Ureter (tissue), 1 donor: ENCODE measurements at places on chromosomes 11 and 22.

- DNase-seq = peak; percentile 86
Observed at GRCh38 chr11:236774-237767, at the start of gene PSMD13. PSMD13 (plus strand) TSS chr11:236976; CDS start chr11:237050, 74 bp downstream.

GRCh38 chr11:95072948-95073347 is 6.2 kb downstream of the SRSF8 start:
- DNase-seq = no peak

DNA sequence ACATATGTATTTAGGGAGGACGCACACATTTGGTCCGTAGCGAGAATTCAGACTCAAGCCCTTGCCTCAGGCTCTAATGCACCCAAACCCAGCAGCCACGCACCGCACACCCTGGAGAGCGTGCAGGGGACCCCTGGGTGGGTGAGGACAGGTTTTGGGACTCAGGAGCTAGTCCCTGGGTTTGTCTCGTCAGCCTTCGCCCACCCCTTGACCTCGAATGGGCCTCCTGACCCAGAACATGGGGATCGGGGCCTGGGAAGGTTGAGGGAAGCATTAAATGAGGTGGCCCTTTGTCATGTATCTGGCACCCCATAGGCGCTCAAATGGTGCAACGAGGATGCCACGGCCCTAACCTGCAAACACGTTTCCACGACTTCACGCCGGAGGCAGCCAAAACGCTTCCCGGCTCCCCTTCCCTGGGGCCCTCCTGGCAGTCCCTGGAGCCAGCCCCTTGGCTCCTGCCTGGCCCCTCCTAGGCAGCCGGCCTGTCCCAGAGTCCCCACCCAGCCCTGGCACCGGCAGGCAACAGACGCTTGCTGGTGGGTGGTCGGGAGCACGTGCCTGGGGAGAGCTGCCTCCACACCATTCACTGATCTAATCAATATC is 5.5 kb upstream of the LINC01488 start:
- no peak for DNase-seq

DNA sequence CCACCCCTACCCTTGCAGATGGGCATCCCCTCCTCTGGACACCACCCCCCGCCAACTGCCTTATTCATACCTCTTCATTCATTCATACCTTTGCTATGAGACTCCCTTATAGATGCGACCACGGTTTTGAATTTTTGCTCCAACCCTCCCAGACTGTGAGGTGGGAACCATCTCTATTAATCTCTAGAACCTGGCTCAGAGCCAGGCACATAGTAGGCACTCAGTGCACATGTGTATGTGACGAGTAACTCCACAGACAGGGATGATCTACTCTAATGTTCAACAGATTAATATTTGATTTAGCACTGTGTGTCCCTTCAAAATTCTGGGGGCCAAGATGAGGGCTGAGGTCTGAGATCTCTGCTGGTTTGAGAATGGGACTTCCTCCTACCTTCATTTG is 220.4 kb downstream of the ST3GAL4 start:
- no peak for DNase-seq

DNA sequence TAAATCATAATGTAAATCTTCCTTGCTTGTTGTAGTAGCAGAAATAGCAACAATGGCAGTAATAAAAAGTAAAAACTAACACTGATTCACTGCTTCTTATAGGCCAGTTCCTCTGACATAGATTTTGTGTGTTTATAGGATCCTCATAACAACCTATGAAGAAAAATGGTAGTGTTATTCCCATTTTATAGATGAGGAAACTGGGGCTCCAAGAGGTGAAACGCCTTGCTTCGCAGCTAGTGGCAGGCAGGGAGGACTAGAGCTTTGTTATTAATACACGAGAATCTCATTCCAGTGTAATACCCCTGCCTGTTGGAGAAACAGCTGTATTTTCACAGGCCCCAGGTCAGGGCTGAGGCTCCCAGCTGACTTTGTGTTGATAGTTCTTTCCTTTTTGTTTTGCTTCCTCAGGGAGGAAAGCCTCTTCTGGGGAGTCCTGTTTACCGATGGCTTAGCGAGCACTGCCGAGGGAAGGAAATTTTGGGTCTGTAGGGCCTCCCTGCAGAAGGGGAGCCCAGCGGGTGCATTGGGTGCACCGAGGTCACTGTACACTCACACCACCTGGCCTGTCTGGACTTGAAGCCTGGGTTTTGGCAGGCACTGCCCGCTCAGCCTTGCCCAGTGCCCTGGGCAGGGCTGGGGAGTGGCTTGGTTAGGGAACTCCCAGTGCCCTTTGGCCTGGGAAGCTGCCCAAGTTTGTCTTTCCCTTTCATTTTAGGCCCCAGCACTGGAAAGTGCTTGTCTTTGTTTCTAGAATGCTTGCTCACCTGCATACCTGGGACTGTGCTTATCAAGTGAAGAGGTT is 13.5 kb downstream of the KIAA1671 start:
- peak; percentile 75 for DNase-seq

- no peak for DNase-seq
Observed at GRCh38 chr11:95586661-95587060, 202.9 kb downstream of the FAM76B start.

- no peak for DNase-seq
Observed at GRCh38 chr11:111814106-111814505, 47.9 kb upstream of the PPP2R1B start.

DNA sequence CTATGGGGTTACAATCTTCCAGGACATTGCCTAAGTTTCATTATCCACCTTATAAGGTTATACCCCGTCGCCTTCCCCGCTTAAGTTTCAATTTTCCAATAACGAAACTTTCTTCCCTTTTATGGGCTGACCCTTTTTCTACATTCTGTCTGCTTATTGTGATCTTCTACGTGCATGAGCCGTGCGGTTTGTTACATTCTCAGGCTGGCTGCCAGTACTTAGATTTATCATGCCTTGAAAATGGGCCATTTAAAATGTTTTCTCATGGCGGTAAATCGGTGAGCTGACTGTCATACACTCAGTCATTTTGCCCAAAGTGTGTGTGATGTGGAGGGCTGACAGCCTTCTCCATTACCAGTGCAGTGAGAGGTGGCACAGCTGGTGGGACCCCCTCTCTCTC is 23.3 kb downstream of the DGCR6L start:
- DNase-seq = no peak

DNA sequence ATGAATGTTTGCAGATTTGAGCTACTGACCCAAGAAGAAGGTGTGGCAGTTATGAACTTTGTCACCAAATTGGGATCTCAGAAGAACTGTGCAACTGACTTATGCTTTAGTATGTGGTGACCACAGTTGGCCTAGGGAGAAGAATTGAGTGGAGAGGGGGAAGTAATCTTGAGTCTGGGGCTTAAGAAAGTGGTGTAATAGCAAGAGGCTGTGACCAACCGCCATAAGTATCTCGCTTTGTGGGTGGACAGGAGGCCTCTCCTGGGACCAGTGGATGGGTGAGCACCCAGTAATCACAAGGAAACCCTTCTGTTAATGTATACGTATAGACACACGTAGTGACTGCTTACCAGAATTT is 12.7 kb upstream of the IL10RA start:
- DNase-seq = peak; percentile 25

- no peak for DNase-seq
Observed at GRCh38 chr11:65806979-65807378, 20.1 kb downstream of the OVOL1 start.

DNA sequence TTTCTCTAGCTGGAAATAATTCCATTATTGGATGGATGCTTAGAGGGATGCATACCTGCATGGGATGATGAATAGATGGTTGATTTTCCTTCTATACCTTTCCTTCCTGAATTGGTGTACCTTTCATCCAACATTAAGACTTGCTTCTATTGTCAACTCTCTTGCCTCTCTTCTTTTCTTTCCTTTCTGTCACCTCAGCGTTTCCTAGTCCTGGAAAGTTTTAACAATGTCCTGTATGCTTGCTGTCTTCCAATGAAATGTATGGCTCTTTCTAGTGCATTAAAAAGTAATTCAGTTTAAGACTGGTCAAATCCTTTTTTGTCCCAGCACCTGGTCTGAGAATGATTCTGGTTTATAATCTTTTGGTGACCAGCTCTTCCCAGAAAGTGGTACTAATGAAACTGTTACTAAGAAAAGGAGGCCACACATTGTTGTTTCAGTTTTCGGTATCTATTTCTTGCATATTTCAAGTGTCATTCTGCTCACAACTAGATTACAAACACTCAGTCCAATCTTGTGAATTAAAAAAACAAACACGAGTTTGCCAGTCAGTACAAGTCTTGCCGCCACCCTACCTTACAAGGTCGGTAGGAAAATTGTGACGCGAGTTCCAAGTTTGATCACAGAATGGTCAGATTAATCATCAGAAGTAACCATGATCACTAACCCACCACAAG is 8.0 kb downstream of the POU2AF1 start:
- no peak for DNase-seq

GRCh38 chr11:10617551-10617950 is 49.1 kb upstream of the LYVE1 start:
- DNase-seq = no peak

- no peak for DNase-seq
Observed at GRCh38 chr11:105139669-105140068, at the start of gene CARD18. CARD18 (minus strand) TSS chr11:105139769; CDS start chr11:105139726, 43 bp downstream.

- DNase-seq = peak; percentile 83
Observed at GRCh38 chr22:24175160-24175808, 6.0 kb upstream of the SUSD2 start.

- no peak for DNase-seq
Observed at GRCh38 chr11:30741039-30741550, 154.9 kb upstream of the MPPED2 start.

GRCh38 chr11:70536051-70536877 is 137.9 kb downstream of the CTTN start:
- no peak for DNase-seq

- DNase-seq = no peak
Observed at GRCh38 chr22:47918276-47918921, 1155.9 kb downstream of the TBC1D22A start.

GRCh38 chr22:43343262-43343669 is at the start of gene SCUBE1:
SCUBE1 (minus strand) TSS chr22:43343372; CDS start chr22:43343261, 111 bp downstream.
- DNase-seq = peak; percentile 75

- no peak for DNase-seq
Observed at GRCh38 chr11:87219266-87219665, 181.5 kb downstream of the TMEM135 start.

DNA sequence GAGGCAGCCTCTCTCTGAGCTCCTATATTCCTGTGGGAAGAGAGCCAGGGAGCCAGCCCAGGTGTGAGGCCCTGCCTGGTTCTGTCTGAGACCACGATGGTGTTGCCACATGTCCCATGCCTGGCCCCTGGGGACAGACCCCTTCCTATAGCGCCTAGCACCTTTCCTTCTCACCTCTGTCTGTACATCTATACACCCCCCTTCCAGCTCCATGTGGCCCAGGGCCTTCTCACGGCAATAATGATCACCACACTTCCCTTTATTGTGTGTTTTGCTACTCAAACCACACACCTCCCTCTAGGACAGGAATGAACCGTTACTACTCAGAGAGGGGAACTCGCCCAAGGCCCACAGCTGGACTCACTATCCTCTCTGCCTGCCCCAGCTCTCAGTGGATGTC is 12.8 kb downstream of the CD82 start:
- DNase-seq = no peak

DNA sequence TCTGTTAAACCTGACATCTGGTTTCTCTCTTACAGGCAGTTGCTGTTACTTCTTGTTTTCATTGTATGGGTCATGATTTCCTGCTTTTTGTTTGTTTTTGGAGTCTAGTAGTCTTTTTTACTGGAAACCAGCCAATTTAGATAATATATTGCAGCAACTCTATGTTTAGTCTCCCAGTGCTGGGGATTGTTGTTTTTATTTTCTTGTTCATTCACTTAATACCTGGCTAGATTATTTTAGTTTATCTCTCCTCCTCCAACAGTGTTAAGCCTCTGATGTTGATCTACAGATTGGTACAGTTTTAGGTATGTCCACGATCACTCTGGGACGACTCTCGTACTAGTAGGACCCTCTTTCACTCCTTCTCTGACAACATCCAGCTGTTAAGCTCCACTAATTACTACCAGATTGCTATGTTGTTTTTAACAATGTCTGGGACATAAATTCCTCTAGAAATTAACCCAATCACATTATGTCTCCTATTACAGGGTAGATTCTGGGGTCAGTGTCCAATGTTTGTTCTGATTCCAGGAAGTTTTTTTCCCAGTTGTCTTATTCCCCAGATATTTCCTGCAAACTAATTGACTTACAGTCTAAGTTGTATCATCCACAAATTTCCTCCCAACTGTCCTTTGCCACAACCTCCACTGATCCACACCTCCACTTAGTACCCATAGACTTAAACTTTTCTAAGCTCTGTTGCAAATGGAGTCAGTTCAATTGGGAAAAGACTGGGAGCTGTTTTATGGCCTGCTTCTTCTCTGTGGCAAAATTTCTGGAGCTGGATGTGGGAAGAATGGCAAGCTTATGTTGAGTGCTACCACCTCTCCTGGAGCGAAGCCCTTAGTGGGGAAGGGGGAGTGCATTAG is 1280.6 kb upstream of the CNTN5 start:
- DNase-seq = no peak

GRCh38 chr11:107702723-107703122 is 9.1 kb downstream of the SLN start:
- no peak for DNase-seq

GRCh38 chr11:33520112-33520511 is 180.5 kb downstream of the C11orf91 start:
- no peak for DNase-seq

DNA sequence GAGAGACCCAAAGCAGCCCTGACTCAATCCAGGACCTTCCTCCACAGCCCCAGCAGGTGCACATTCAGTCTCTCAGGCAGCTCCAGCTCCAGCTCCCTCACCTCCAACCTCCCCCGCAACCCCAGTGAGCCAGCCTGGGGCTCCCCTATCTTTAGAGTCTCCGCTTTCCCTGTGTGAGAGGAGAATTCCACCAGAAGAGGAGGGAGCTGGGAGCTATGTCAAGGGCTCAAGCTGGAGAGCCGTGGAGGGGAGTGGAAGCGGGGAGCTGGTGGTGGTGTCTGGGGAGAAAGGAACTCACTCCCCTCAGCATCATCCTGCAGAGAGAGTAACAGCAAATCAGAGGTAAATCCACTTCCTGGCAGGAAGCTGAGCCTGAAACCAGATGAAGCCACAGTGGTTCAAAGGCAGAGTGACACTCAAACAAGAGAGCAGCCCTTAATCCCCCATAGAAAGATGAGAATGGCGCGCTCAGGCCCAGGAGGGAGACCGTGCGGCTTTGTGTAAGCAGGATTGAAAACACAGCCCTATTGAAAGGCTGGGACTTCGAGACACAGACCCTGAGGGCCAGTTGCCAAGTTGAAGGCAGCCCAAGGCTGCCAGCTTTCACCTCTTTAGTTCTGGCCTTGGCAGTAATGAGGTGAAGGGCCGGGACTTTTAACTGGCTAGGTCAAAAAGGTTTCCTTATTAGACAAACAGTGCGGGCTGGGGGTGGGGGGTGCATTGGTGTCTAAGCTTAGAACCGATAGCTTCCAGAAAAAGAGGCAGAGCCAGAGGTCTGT is 21.4 kb upstream of the CDON start:
- DNase-seq = no peak
